ENCODE measurements at places on chromosomes 5 and 9.

DNA sequence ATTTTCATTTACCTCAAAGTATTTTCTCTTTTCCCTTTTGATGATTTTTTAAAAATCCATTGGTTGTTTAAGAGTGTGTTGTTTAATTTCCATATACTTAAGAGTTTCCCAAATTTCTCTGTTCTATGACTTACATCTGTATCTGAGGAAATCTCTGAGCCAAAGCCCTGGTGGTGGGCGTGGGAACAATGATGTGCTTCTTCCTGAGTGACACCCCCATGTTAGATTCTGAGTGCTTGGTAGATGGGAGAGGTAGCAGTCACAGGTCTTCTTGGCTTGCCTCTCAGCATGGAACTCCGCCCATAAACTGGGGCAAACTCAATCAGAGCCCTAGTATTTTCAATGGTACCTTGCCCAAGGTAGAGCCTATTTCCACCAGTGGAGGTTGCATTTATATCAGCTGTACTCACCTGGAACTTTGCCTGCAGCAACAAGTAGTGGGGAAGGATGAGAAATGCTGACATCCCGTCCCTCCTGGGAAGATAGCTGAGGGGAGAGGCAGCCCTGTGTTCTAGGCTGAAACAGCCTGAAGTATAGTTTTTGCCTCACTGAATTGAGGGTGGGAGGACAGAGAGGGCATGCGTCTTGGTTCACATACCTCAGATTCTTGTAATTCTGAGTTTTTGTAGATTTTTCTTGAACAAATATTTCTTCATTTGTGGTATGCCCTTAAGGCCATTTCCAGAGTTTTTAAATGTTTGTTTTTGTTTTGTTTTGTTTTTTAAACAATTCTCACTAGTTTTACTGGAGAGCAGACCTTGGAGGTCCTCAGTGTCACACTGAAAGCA is 26.4 kb downstream of the C9orf43 start:
- DNase-seq = no peak

DNA sequence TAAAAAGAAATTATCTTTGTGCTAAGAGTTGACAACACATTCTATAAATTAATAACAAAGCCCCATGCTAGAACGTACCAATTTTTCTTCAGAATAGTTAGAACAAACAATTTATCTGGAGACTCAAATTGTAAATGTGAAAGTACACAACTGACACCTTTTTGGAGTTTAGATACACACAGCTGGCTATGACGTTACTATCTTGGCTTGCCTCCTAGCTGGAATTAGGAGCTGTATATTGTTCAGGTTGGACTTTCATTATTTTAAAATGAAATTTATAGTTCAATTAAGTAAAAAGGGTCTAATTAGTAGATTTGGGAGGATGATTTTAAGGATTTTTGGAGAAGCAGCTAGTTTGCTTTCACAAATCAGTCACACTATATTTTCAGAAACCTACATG is 393.9 kb upstream of the RIOK2 start:
- DNase-seq = no peak

DNA sequence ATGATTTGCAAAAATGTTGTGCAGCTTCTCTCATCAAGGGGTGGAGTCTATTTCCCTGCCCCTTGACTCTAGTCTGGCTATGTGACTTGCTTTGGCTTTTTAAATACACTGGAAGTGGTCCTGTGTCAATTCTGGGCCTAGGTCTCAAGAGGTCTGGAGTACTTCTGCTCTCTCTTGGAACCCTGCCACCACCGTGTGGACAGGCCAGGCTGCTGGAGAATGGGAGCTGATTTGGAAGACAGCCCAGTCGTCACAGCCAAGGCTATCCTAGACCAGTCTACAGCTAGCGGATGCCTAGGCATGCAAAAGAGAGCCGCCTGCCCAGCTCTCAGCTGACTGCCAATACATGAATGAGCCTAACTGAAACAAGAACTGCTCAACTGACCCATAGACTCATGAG is 56.7 kb upstream of the CLINT1 start:
- DNase-seq = peak; percentile 52

- no peak for DNase-seq
These were observed 14.8 kb upstream of the SLC6A19 start for GRCh38 chr5:1186351-1187233.

DNA sequence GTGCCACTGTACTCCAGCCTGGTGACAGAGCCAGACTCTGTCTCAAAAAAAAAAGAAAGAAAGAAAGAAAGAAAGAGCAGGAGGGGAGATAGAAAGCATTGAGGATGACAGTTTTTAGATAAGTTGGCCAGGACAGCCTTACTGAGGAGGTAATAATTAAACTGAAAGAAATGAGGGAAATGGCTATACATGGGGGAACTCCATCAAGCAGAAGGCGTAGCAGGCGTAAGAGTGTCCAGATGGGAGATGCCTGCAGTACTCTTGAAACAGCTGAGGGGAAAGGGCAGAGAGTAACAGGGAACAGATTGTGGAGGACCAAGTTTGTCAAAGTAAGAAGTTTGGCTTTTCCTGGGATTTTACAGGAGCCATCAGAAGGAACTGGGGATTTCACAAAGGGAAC is 57.5 kb downstream of the HMGCS1 start:
- no peak for DNase-seq

DNA sequence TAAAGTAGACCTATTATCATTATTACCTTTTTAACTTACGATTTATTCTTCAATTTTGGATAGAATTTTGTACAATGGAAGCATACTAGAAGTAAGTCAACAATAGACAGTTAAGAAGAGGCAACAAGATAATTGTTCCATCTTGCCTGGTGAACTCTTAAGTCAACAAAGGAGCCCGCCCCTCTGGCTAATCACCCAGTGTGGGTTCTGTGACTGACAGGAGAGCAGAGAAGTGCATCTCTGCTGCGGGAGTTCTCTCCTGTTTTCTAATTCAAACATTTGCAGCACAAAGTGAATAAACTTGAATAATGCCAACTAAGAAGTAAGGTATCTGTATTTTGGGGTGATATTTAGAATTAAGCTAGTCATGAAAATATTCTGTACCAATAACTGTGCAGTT is 6.7 kb upstream of the ISL1 start:
- DNase-seq = no peak

GRCh38 chr9:115944166-115944948 is 209.2 kb upstream of the PAPPA start:
- DNase-seq = peak; percentile 33

DNA sequence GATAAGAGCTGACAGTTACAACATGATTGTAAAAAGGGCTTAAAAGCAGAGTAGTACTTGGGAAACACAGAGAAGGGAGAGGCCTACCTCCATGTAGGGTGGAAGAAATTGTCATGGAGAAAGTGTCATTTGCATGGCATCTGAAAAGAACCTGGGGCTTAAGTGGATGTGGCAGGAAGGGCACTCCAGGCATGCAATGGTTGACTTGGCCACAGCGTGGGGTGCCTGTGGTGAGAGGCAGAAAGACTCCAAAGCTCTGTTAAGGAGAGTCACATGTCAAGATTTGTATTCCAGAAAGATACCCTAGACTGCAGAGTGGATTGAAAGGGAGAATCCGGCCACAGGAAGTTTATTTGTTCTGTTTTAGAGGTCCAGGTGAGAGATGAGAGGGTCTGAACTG is 2.4 kb downstream of the POLR3G start:
- no peak for DNase-seq

DNA sequence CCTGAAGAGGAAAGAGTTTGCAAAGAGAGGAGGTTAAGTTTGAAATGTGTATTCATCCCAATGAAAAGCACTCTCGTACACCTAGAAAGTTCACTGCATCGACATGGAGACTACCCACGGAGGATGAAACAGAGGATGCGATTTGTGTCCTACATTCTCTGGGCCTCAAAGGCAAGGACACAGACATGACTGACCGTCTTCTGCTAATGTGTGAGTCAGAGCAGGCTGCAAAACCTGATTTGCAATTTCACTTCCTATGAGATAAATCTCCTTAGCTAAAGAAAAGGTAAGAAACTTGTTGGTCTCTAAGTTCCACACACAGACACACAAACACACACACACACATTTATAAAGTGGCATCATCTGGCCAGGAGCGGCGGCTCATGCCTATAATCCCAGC is 98.6 kb downstream of the GNAQ start:
- DNase-seq = no peak

DNA sequence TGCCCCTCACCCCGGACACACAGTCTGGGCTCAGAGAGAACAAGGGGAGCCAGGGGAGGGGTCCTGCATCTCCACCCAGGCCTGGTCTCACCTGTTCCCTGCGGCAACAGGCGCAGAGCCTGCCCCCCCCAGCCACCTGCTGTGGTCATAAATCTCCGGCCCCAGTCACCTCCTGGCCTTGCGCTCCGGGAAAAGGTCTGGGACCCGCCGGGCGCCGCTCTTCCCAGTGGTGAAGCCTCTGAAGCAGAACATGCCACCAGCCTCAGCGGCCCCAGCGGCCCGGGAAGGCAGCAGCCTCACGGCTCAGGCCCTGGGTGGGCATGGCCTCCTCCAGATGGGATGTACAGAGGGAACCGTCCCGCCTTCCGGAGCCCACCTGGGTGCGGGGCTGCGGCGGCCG is 20.6 kb downstream of the NOTCH1 start:
- no peak for DNase-seq

- DNase-seq = no peak
These were observed 622.6 kb downstream of the CCDC171 start for GRCh38 chr9:16175461-16175860.

- no peak for DNase-seq
These were observed 107.8 kb upstream of the PRLR start for GRCh38 chr5:35338157-35338453.

- DNase-seq = no peak
These were observed 229.0 kb downstream of the TSSK1B start for GRCh38 chr5:113205807-113206206.

DNA sequence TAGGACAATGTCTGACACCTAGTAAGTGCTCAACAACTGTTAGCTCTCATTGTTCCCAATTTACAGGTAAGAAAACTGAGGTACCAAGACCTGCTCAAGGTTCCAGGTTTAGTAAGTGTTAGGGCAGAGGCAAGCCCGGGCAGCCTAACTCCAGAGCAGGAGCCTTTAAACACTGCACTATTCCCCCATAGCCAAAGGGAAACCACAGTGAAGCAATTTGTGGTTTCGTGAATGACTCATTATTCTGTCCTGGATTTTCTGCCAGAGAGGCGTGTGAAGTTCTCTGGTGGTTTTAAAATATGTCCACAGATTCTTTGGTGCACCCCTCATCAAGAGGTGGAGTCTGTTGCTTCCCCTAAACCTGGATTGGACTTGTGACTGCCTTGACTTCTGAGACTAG is 1.0 kb upstream of the MCC start:
- no peak for DNase-seq

- DNase-seq = no peak
These were observed 687 bp downstream of the LYSMD3 start for GRCh38 chr5:90528601-90529193.

- no peak for DNase-seq
These were observed 89.8 kb downstream of the NTRK2 start for GRCh38 chr9:84759300-84759750.

DNA sequence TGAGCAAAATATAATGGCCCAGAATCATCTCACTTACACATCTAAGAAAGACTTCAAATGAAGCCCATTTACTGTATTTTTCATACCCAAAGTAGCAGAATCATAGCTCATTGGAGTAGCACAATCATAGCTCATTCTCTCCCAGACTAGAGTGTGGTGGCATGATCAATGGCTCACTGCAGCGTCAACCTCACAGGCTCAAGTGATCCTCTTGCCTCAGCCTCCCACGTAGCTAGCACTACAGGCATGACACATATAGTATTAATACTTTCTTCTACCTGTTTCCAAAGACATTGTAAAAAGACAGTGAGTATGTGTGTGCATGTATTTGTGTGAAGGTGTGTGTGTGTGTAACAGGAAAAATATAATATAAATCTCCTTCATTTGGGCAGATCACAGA is 1247.9 kb upstream of the ACO1 start:
- DNase-seq = no peak

DNA sequence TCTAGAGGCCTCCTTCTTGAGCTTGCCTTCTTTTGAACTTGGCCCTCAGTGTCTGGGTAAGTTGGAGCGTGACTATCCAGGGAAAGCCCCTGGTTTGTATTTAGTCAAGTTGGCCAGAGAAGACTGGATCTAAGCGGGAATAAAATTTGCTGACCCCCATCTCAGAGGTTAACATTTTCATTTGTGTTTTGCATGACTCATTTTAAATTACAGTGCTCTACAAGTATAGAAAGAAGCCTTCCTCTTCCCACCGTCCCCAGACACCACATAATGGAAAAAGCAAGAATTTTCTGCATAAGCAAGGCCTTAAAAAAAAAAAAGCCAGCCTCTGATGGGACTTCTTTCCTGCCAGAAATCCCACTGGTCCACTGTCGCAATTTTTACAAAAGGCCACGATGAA is 27.2 kb downstream of the PIK3R1 start:
- no peak for DNase-seq

DNA sequence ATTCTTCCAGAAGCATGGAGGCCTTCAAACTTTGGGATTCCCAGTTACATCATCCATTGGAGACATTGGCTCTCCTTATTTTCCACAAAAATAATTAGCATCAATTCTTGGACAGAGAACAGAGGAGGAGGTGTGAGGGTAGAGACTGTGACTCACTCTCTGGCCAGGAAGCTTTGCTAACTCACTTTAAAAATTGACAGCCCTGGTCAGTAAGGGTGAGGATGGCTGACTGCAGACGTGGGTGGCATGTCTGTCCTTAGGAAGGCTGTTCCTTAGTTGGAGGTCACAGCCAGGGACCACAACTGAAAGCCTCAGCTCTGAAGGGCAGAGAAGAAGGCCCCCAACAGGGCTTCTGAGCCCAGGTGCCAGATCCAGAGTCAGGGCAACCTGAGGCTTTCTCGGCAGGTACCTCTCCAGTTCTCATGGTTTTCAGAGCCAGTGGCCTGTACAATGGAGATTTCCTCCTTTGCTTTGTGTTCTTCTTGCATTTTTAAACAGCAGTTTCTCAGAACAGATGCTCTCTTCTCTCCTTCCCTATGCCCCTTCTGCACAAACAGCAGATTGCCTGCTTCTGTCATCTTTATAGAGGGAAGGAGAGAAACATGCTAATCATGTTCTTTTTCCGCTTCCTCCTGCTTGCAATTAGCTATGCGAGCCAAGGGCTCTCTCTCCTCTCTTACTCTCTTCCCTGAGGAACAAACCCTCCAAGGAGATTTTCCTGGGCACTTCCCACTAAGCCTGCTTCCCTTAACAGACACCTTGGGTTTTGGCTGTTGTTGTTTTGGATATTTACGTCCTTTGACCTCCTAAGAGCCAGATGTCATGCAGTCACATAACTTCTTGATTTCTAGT is 92.5 kb upstream of the ZNF366 start:
- DNase-seq = no peak

- DNase-seq = no peak
These were observed 40.8 kb upstream of the RNF130 start for GRCh38 chr5:180112181-180112861.

DNA sequence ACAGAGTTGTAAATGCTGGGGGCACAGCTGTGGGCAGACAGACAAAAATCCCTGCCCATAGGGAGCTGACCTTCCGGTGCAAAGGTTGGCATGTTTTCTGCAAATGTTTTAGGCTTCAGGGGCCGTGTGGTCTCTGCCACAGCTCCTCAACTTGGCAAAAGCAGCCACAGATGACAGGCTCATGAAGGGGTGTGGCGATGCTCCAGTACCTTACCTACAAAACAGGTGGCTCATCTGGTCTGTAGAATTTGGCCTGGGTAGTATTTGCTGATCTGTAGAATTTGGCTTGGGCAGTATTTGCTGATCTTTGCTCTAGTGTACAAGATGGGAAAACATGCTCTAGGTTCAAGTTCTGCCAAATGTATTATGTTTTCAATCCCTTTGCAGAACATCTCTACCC is 283.9 kb downstream of the GADD45G start:
- DNase-seq = no peak

- no peak for DNase-seq
These were observed 70.9 kb downstream of the PCDH1 start for GRCh38 chr5:141807329-141807728.
